ENCODE measurements at places on chromosomes 4 and X.

- DNase-seq: no peak
Observed at GRCh38 chr4:31088600-31089230, 368.5 kb downstream of the PCDH7 start.

DNA sequence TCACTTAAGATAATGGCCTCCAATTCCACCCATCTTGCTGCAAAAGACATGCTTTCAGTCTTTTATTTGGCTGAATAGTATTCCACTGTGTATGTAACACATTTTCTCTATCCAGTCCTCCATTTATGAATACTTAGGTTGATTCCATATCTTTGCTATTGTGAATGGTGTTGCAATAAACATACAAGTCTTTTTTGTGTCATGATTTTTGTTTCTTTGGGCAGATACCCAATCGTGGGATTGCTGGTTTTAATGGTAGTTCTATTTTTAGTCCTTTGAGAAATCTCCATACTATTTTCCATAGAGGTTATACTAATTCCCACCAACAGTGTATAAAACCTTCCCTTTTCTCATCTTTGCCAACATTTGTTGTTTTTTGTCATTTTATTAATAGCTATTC, 180.9 kb downstream of the SMIM20 start:
- DNase-seq: no peak

GRCh38 chr4:1754336-1754735, 33.0 kb downstream of the TACC3 start:
- no peak for DNase-seq

DNA sequence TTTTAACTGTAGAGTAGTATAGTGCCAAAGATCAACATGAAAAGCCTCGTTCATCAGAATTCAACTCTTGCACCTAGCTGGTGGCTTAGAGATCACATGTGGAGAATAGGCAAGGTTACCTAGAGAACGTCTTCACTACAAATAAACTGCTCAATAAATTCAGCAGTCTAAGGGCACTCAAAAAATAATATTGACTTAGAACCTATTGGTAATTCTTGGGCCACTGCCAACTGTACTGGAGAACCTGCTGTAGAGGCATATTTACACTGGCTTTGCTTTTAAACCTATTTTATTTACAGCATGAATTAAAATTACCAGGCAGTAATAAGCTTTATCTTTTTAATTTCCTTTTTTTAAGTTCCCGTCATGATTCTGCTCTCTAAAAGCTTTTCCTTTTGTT, 343.7 kb downstream of the PDHA2 start:
- DNase-seq: no peak

DNA sequence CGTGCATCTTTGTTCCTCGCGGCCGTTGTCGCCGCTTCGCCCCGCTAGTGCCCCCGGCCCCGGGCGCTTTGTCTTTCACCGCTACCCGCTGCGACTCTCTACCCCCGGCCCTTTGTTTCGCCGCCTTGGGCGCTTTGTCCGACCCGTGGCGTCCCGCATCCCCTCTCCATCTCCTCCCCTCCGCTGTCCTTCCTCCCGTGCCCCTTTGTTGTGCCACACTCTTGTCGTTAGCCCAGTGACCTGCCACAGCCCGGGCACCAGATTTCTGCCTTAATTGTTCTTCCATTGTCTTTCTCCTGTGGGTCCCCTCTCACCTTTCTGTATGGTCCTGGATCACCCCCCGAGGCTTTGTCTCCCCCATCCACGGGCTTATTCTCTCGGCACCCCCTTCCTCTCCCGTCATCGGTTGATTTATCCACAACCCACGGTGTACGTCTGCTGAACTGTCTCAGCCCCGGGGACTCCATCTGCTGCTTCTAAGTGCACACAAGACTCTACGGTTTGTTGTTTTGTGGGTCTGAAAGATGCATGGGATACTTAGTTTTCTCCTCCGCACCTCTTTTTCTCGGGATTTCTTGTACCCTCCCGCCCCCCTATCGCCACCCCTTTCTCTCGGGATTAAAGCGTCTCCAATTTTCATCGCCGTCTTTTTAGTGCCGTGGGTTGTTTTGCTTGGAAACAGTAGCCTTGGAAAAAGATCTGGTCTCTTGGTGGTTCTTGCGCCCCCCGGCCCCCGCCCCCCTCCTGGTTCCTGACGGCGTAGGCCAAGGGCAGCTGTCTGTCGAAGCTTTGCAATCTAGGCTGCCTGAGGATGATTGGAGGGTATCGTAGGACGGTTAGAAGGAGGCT, 783 bp downstream of the RBPJ start:
- DNase-seq: peak; percentile 34

DNA sequence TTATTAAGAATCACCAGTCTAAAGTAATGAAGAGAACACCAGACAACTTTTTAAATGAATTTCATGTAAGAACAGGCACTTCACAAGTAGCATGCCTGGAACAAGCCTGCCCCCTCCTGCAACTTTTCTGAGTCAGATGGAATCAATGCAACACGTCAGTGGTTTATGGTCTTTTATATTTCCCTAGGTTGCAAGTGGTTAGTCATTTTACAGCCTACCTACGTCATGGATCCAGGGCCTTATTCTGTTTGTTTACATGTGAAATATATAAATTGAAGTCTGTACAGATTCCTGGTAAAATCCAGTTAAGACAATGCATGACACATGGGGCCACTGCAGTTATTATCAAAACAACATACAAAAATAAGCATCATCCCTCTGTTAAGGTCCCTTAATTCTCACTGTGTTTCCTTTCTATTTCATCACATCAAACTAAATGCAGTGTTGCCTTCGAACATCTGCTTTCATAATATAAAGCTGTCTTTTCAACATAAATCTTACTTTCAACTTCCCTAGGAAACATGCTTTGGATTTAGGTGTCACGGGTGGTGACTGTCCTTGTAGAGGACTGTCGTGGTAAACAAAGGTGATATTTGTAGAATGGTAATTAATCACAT, 309.3 kb downstream of the FRMPD4 start:
- no peak for DNase-seq

- no peak for DNase-seq
Observed at GRCh38 chr4:48173056-48173991, 39.3 kb upstream of the TXK start.

DNA sequence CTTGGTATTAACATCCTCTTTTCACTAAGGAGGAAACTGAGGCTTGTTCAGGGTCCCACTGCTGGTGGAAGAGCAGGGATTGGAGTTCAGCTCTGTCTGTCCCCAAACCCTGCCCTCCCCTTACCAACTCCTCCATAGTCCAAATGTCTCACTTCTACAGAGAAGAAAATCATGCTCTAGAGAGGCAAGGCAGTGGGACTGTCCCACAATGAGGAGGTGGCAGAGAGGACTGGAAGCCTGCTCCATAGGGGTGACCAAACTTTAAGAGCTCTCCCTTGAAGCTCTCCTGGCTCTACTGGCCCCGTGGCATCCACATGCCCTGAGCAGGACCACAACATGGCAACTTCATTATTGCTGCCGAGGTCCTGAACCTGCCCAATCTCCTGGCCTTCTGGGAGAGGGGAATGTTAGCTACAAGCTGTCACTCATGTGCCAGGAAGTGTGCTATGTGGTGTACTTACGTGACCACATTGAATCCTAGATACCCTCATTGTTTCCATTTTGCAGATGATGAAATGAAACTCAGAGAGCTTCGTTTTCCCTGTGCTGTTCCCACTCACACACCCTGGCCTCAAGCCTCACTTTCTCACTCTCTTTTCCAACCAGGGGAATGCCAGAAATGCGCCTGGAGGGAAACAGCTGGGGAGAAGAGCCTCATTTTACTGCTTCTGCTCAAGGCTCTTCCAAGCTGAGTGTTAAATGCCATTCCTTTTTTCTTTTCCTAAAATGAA, 71.5 kb downstream of the ANAPC4 start:
- DNase-seq: no peak

- DNase-seq: no peak
Observed at GRCh38 chr4:26130173-26130572, 190.6 kb upstream of the RBPJ start.

- DNase-seq: no peak
Observed at GRCh38 chrX:134513091-134513490, 53.1 kb downstream of the HPRT1 start.

DNA sequence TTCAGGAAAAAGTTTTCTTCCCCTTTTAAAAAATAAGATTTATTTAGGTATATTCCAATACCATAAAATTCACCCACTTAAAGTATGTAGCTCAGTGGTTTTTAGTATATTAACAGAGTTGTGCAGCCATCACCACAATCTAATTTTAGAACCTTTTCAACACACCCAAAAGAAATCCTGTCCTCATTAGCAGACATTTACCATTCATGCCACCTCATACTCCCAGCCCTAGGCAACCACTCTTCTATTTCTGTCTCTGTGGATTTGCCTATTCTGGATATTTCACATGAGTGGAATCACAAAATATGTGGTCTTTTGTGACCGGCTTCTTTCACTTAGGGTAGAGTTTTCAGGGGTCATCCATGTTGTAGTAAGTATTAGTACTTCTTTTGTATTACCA, 7.4 kb downstream of the ZNF81 start:
- no peak for DNase-seq

GRCh38 chrX:9515973-9516538, 51.2 kb downstream of the TBL1X start:
- no peak for DNase-seq

- no peak for DNase-seq
Observed at GRCh38 chr4:136810626-136811025, 721.7 kb downstream of the PCDH18 start.

- DNase-seq: peak; percentile 76
Observed at GRCh38 chrX:73214426-73215094, at the start of gene NAP1L2. Gene NAP1L2 (minus strand): TSS chrX:73214851. CDS start chrX:73214492, 359 bp downstream.

GRCh38 chr4:37641886-37642849, 44.0 kb downstream of the RELL1 start:
- no peak for DNase-seq

- DNase-seq: peak; percentile 87
Observed at GRCh38 chrX:12978205-12979025, 3.5 kb downstream of the TMSB4X start.

DNA sequence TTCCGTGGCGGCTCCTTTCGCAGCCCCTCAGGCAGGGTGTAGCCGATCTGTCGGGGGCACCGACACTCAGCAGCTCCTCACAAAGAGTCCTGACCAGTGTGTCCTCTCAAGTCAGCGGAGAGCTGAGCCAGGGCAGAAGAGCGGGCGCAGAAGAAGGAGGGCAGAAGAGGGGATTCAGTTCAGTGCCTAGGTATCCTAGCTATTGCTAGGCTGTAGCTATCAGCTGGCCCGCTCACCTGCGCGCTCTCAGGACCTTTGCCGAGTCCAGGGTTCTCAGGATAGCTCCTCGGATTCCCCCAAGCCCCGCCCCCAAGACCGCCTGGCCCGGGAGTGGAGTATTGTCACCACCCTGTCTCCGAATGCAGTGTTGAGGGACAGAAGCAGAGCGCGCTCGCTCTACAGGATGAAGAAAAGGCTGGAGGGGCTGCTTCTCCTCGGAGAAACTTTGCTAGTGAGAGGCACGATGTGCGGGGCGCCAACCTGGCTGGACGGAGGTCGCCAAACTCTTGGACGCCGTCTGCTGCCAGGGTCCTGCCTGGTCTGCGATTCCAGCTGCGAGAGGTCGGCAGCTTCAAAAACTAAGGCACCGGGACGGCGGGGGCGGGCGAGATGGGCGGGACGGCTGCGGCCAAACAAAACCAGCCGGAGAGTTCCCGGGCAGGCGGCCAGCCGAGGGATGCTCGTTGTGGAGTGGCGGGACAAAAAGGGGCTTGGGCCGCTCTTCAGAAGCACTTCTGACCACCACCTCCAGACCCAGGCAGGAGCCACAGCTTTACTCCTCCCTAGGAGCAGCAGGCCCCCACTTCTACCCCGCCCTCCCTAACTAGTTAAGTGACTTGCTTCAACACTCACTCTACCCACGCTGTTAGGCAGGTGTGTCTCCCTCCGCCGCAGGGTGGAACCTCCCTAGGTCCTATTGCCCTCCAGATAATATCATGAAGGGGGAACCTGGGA, at the start of gene XKRX:
Gene XKRX (minus strand): TSS at position 258 of the 954 bp plus-strand sequence. CDS start 613 bp downstream, outside the sequence.
- DNase-seq: peak; percentile 14

DNA sequence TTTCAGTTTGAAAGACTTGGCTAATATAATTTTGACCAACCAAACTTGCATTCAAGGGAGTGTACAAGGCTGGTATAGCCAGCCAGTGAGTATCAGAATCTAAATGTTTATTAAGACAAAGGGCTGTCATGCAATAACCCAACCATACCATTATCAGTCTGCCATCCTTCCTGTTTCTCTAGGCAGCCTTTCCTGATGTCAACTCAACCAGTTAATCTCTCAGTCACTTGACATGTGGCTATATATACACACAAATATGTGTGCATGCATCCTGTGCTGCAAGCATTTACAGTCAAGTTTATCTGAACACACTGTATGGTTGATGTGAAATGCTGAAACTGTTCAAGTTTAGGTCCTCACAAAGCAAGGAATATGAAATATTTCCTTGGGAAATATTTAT, 17.2 kb downstream of the BTK start:
- DNase-seq: no peak

- DNase-seq: no peak
Observed at GRCh38 chr4:141705048-141705746, 68.8 kb downstream of the IL15 start.

DNA sequence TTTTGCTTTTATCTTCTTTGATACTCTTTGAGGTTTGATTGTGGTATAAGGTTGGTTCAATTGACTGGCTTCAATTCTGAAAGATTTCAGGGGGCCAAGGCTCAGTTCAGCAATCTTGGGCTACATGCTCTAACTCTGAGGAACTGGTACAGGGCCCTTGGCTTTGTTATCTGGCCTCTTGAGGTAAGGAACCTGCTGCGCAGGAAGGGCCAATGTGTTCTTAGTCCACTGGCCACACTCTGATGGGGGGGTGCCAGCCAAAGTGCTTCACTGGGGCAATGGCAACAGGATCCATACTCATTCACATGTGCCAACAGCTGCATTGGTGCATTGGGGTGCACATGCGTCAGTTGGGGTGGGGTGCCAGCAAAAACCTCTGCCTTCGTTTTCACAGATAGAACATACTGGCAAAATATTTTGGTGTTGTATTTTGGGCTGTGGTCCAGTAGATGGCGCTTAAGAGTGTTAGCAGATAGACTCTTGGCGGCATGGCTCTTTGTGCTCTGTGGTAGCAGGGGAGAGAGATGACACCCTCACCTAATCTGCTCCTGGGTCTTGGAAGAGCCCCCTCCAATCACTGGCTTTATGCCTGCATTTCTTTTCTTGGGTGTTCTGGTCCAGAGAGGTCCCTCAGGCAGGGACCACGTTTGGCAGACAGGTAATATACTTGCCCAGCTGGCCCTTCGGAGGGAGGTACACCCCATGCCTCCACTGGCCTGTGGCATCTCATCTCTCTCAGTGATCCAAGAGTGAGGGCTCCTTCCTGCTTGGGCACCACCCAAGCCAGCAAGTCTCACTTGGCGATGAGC, 42.9 kb downstream of the NDST3 start:
- no peak for DNase-seq

DNA sequence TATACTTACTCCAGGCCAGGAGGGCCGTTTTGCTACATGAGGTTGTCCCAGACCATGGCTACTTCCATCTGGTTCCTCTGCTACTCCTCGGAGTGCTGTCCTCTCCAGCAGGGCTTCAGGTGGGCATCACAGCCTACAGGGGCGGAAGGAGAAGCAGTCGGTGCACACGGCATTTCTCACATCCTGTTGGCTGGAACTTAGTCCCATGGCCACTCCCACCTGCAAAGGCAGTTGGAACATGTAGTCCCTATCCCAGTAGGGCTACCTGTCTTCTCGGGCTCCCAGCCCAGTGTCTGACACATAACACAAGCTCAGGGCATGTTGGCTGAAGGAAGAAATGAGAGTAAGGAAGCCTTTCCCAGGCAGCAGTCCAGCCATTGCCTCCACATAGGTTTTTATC, 7.7 kb upstream of the STK32B start:
- no peak for DNase-seq

GRCh38 chr4:147991543-147992283, 259.8 kb downstream of the ARHGAP10 start:
- DNase-seq: no peak

GRCh38 chrX:149939655-149939904, 1.3 kb upstream of the EOLA2 start:
- no peak for DNase-seq

All from CD4-positive, alpha-beta T cell treated with Interleukin-21 for 1 hour (primary cell).